ENCODE measurements at places on chromosomes 5 and 9. TPM values are rescaled to one million over a fixed set of nuclear protein-coding genes. Genes with fewer than 3 reads are reported as not detected.

Gene NEUROG1
- total RNA-seq: not detected

Gene KIF12
- not detected for total RNA-seq

Gene FBXL7
- total RNA-seq: 40.2 TPM

Gene TICAM2
- 1.0 TPM for total RNA-seq

Gene MAST4
- total RNA-seq: 19.5 TPM

Gene ST8SIA4
- 1.8 TPM for total RNA-seq

Gene FOXD4L6
- 1.3 TPM for total RNA-seq

Gene SPATA9
- not detected for total RNA-seq

Gene SMIM3
- 33.0 TPM for total RNA-seq

Gene CYLC2
- not detected for total RNA-seq

Gene MSMP
- not detected for total RNA-seq

Gene ROPN1L
- total RNA-seq: not detected

Gene SPATA31C1
- not detected for total RNA-seq

Gene MZB1
- 2.4 TPM for total RNA-seq

Gene DHX29
- 28.5 TPM for total RNA-seq

Gene MPDZ
- total RNA-seq: 53.7 TPM

Gene SPINK9
- not detected for total RNA-seq

Gene RC3H2
- 38.4 TPM for total RNA-seq

Gene C7
- total RNA-seq: 111 TPM

Gene C1QTNF2
- 1.6 TPM for total RNA-seq

Gene PTPN3
- 2.1 TPM for total RNA-seq

Gene EQTN
- not detected for total RNA-seq

Gene LVRN
- total RNA-seq: 4.2 TPM

Gene TMEM252
- total RNA-seq: not detected

Gene QRFP
- not detected for total RNA-seq

Gene TEX10
- 16.1 TPM for total RNA-seq

Gene MEIKIN
- total RNA-seq: not detected

Gene WNT8A
- total RNA-seq: not detected

Gene ZER1
- total RNA-seq: 60.5 TPM

Gene NR5A1
- not detected for total RNA-seq

Gene HRH2
- total RNA-seq: 4.3 TPM

Gene ROR2
- total RNA-seq: 3.3 TPM

Gene HSDL2
- total RNA-seq: 37.7 TPM

Gene IL17B
- total RNA-seq: 22.8 TPM

Gene ZBTB34
- 11.5 TPM for total RNA-seq

Gene AGXT2
- not detected for total RNA-seq

Gene MATR3
- total RNA-seq: 147 TPM

Gene MYMK
- total RNA-seq: not detected

Gene CD180
- 0.39 TPM for total RNA-seq

Gene SLU7
- 68.2 TPM for total RNA-seq

Gene LURAP1L
- 22.8 TPM for total RNA-seq

Gene FRRS1L
- total RNA-seq: 1.7 TPM

Gene SH3RF2
- total RNA-seq: 2.0 TPM

Gene ST6GALNAC4
- 70.5 TPM for total RNA-seq

Gene EGFLAM
- total RNA-seq: 47.4 TPM

Gene NFIB
- total RNA-seq: 68.8 TPM

Gene FGF10
- 12.0 TPM for total RNA-seq
